ENCODE measurements at places on chromosomes 5 and 9.
A peak's percentile ranks its signal among the peaks of the same experiment; 100 is the strongest.

DNA sequence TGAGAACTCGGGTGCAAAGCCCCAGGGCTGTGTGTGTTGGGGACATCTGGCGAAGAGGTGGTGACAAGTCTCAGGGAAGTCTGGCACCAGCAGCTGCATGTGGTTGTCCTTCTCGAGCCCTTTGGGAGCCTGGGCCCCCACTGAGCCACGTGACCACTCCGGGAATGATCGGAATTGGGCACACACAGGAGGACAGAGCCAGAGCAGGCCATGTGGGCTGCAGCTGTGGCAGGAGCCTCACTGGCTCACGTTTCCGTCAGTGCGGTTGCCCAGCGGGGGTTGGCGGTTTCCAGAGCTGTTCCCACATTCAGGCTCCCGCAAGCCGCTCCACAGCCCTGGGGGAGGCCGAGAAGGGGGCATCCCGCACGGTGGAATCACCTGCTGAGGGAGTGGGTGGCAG, 6.8 kb upstream of the CEL start:
- DNase-seq = no peak
- peaks cover 39% of the 10 kb centered on the region for H3K36me3 ChIP-seq
- peaks cover 37% of the 10 kb centered on the region for H3K4me1 ChIP-seq

GRCh38 chr5:107580889-107581820, 89.6 kb downstream of the EFNA5 start:
- H3K27me3 ChIP-seq = peaks cover 9% of the 10 kb centered on the region
- DNase-seq = no peak
- H3K4me1 ChIP-seq = no peaks in the 10 kb centered on the region

GRCh38 chr9:91488341-91488740, 64.7 kb upstream of the NFIL3 start:
- peaks cover 15% of the 10 kb centered on the region for H3K27me3 ChIP-seq
- H3K36me3 ChIP-seq = no peaks in the 10 kb centered on the region
- no peak for DNase-seq

GRCh38 chr9:98570055-98570454, 138.7 kb downstream of the GABBR2 start:
- no peak overlapping the region for H3K27ac ChIP-seq
- no peaks in the 10 kb centered on the region for H3K36me3 ChIP-seq
- DNase-seq = no peak
- peaks cover 3% of the 10 kb centered on the region for H3K4me1 ChIP-seq
- H3K4me3 ChIP-seq = no peak overlapping the region

DNA sequence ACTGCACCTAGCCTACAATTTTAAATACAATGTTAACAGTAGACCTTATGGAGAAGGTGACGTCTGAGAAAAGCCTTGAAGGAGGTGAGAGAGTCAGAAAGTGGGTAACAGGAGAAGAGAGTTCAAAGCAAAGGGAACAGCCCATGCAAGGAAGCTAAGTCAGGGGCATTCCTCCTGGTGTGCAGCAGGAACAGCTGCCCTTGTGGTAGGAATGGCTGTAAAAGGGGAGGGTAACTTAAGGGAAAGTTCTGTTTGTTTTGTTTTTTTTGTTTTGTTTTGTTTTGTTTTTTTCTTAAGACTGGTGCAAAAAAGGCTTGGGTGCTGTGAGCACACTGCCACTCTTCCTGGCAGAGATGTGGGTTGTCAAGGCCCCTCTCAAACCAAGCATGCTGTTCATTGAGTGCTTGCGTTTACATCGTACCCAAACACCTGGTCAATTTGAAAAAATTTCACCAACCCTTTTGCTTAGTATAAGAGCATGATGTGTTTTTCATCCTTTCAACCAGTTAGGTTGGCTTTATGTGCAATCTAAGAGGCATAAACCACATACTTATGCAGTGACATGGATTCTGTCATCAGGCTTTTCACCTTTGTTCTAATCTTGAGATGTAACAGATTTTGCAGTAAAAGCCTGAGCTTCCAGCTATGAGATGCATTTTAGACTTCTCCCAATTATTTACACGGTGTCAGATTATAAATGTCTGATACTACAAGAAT, 279.7 kb downstream of the GLIS3 start:
- H3K36me3 ChIP-seq = no peaks in the 10 kb centered on the region
- H3K27ac ChIP-seq = no peak overlapping the region

GRCh38 chr5:76733049-76733417, 17.1 kb downstream of the F2R start:
- H3K27ac ChIP-seq = peak overlapping the region; percentile 53
- DNase-seq = no peak
- H3K4me3 ChIP-seq = no peak overlapping the region
- H3K36me3 ChIP-seq = peaks cover 34% of the 10 kb centered on the region
- no peaks in the 10 kb centered on the region for H3K27me3 ChIP-seq

DNA sequence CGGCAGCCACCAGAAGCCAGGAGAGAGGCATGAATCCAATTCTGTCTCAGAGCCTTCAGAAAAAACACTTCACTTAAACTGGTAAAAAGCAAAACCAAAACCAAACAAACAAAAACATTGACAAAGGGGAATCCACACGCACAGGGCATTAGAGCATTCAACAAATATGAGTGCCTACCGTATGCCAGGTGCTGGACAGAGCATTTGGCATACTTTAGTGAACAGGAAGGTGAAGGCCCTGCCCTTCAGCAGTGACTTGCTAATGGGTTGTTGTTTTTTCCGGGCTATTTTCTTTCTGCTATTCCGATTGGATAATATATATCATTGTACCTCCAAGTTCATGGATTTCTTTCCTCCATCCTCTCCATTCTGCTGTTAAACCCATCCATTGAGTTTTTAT, 71.7 kb upstream of the RUFY1 start:
- H3K4me3 ChIP-seq = no peak overlapping the region
- H3K27me3 ChIP-seq = peaks cover 6% of the 10 kb centered on the region
- no peaks in the 10 kb centered on the region for H3K4me1 ChIP-seq
- H3K27ac ChIP-seq = no peak overlapping the region
- H3K36me3 ChIP-seq = no peaks in the 10 kb centered on the region

GRCh38 chr9:133448487-133448972, 11.2 kb upstream of the CACFD1 start:
- H3K27ac ChIP-seq = no peak overlapping the region
- no peaks in the 10 kb centered on the region for H3K36me3 ChIP-seq
- H3K4me3 ChIP-seq = no peak overlapping the region
- no peak for DNase-seq
- H3K4me1 ChIP-seq = no peaks in the 10 kb centered on the region

GRCh38 chr5:18732556-18733479, 1098.6 kb downstream of the TAF11L14 start:
- H3K27ac ChIP-seq = no peak overlapping the region
- peaks cover 32% of the 10 kb centered on the region for H3K36me3 ChIP-seq
- no peaks in the 10 kb centered on the region for H3K27me3 ChIP-seq
- peaks cover 2% of the 10 kb centered on the region for H3K4me1 ChIP-seq
- H3K4me3 ChIP-seq = no peak overlapping the region
- no peak for DNase-seq

DNA sequence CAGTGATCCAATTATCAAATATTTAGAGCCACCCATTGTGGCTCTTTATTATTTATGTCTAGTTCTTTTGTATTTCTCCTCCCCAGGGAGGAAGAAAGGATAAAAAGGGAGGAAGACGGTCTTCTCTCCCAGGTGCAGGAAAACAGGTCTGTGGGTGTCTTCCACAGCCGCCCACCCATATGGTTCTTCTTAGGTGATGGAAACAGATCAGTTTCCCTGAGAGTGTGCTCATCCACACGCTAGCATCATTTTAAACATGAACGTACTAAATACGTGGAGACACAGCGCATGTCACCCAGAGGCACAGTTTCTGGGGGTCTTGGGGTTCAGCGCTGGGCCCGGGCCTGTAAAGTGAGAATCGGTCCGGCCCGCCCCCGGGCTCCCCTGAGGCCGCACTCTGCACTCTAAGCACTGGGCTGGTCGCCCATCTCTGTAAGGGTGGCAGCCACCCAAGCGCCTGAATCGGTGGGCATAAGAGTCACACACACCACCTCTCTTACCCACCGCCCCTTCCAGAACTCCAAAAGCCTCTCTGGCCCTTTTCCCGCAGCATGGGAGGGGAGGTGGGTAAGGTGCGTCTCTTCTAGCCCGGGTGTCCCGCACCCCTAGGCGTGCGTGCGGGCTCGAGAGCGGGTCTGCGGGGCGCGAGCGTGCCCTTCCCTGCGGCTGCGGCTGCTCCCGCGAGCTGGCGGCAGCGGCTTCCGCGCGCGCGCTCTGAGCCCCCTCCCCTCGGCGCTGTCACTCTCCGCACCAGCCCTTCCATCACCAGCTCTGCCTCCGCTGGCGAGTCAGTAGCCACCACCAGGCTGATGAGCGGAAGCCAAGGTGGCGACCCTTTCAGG, 1.3 kb downstream of the PTCH1 start:
- peak overlapping the region; percentile 58 for H3K4me3 ChIP-seq
- H3K27me3 ChIP-seq = peaks cover 70% of the 10 kb centered on the region
- DNase-seq = no peak
- H3K4me1 ChIP-seq = peaks cover 23% of the 10 kb centered on the region
- H3K27ac ChIP-seq = no peak overlapping the region
- H3K36me3 ChIP-seq = peaks cover 9% of the 10 kb centered on the region

DNA sequence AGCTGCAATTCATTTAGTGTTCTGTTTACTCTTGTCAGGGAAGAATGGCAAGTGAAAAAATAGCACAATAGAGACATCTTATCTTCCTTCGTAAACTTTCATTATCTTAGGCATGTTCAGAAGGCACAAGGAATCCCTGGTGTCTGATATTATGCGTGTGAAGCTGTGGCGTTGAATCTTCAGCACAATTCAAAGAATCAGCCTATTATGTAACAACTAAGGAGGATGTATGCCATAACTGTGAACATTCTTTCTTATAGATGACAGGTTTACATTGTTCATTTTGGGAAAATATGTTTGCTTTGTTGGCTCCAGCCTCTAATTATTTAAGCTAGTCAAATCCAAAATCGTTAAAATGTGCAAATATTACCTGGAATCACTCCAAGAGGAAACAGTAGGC, 446.1 kb downstream of the ANXA1 start:
- no peaks in the 10 kb centered on the region for H3K4me1 ChIP-seq
- no peaks in the 10 kb centered on the region for H3K27me3 ChIP-seq
- H3K4me3 ChIP-seq = no peak overlapping the region
- H3K27ac ChIP-seq = no peak overlapping the region

DNA sequence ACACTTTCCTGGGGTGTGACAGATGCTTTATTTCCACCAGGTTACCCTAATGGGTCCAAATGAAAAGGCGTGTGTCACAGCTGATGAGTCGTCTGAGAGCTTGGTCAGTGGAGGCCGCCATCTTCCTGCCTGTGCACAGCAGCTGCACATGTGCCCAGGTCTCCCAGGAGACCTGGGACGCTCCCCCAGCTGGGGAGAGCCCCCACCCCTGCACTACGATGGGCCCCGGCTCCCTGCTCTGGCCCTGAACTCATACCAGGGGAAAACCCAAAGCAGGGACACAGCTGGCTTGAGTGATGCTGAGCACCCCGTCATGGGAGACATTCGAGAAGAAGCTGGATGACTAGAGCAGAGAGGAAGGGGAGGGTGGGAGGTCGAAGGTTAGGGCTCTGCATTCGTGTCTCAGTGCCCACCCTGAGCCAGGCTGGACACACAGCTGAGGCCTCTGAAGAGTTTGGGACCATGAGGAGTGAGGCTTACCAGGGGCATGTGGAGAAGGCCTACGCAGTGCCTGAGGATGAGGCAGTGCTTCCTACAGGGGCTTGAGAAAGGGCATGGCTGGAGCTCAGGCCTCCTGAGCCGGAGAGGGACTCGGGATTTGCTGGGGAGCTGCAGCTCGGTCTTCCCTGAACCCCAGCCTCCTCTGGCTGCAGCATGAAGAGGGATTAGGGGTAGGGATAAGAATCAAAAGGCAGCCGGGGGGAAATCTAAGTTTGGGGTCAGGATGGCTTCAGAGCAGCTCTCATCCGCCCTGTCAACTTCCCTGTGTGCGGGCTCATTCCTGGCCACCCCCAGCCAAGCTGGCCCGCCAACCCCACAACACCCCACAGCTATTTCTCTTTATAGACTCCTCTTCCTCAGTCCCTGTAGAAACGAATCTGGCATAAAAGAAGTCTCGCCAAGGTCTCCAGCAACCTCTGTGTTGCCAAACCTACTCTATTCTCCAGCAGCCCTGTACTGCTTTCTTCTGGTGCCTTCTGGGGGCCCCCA, 42.2 kb upstream of the RNU6ATAC start:
- H3K27me3 ChIP-seq = peaks cover 4% of the 10 kb centered on the region
- no peak overlapping the region for H3K27ac ChIP-seq
- no peak for DNase-seq
- no peaks in the 10 kb centered on the region for H3K4me1 ChIP-seq

DNA sequence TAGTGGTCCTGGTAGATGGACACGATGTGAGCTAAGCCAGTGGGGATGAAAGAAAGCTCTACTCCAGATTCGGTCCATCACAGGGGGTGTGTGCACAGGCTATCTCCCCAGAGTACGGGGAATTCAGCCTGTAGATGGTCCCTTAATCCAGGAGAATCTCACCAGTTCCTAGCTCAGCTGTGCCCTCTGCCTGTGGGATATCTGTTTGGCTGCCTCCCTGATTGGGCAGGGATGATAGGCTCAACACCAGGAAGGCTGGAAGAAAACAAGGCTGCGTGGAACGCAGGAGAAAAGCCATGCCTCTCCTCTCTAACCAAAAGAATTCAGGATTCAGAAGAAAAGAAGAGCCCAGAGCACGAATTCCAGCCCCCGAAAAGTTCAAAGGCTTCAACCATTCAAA, 40.9 kb downstream of the VLDLR start:
- H3K27me3 ChIP-seq = no peaks in the 10 kb centered on the region
- no peak overlapping the region for H3K27ac ChIP-seq
- no peak for DNase-seq
- H3K4me3 ChIP-seq = no peak overlapping the region
- H3K36me3 ChIP-seq = no peaks in the 10 kb centered on the region

DNA sequence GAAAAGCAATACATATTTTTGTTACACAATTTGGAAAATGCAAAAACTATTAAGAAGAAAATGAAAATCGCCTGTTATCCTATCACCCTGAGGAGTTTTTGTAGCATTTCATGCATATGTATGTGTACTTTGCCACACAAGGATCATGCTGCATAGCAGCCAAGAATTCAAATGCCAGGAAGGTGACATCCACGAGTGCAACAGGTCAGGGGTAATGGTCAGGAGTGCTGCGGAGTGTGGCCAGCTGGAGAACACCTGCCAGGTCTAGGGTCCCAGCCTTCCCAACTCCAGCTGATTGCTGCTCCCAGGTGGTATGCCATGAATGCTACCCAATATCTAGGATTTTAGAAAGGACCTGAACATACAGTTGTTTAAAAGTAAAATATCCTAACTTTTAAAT, 617.1 kb downstream of the PRELID2 start:
- no peaks in the 10 kb centered on the region for H3K36me3 ChIP-seq
- H3K27me3 ChIP-seq = no peaks in the 10 kb centered on the region
- no peak overlapping the region for H3K27ac ChIP-seq
- no peak overlapping the region for H3K4me3 ChIP-seq
- no peaks in the 10 kb centered on the region for H3K4me1 ChIP-seq

DNA sequence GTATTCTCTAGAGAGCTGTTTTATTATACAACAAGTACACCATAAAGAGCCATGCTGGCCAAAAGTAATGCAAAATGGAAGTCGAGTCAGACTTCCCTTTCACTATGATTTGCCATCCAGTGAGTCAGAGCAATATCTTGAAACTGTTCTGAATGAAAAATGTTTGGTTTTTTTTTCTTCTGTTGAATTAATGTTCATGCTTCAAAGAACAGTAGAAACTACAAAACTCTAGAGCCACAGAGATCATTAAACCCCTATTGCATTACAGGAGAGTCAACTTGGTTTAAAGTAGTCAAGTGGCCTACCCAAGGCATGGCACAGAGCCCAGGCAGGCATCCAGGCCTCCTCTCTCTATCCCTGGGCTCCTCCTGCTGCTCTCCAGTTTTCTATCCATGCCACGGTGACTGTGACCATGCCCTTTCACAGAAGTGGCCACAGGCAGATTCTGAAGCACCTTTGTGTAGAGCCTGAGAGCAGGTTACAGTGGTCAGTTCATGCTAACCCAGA, 358.9 kb downstream of the DEPDC1B start:
- H3K27ac ChIP-seq = no peak overlapping the region
- no peaks in the 10 kb centered on the region for H3K4me1 ChIP-seq
- no peak for DNase-seq
- H3K4me3 ChIP-seq = no peak overlapping the region
- no peaks in the 10 kb centered on the region for H3K27me3 ChIP-seq

Data from activated T-helper 1 cell treated with anti-CD3 and anti-CD28 coated beads, Interleukin-12 subunit alpha, Interleukin-12 subunit beta, Interleukin-2, Interleukin-4 antibody, amounts not matched to agents 30 ng/mL and 10 ng/mL and 1 ng/mL, durations not matched to agents 14 hours and 24 hours and 36 hours (primary cell).